ENCODE measurements at places on chromosomes 2 and 18. TPM values are rescaled to one million over a fixed set of nuclear protein-coding genes. Genes with fewer than 3 reads are reported as not detected.

Gene ADGRF3
- 0.40 TPM for total RNA-seq

- no peaks in the 10 kb centered on the region for H3K4me1 ChIP-seq
- H3K4me3 ChIP-seq, result no peak overlapping the region
- peaks cover 3% of the 10 kb centered on the region for H3K36me3 ChIP-seq
- DNase-seq, result no peak
Observed at GRCh38 chr2:37105150-37105549, 20.8 kb downstream of the GPATCH11 start.

Gene EMILIN1
- total RNA-seq, result 80.8 TPM

- no peaks in the 10 kb centered on the region for H3K27me3 ChIP-seq
- H3K27ac ChIP-seq, result peak overlapping the region; percentile 34
- H3K36me3 ChIP-seq, result no peaks in the 10 kb centered on the region
- DNase-seq, result no peak
Observed at GRCh38 chr2:109260886-109261700, 132.1 kb downstream of the SH3RF3 start.

GRCh38 chr18:13621446-13621849 lies 104.9 kb downstream of the FAM210A start:
- H3K27me3 ChIP-seq, result no peaks in the 10 kb centered on the region
- no peak overlapping the region for H3K4me3 ChIP-seq
- no peak for DNase-seq
- no peaks in the 10 kb centered on the region for H3K36me3 ChIP-seq

Gene CYP26B1
- 6.5 TPM for total RNA-seq

GRCh38 chr2:113341191-113341869 lies 62.6 kb upstream of the PAX8 start:
- H3K4me1 ChIP-seq, result no peaks in the 10 kb centered on the region
- H3K36me3 ChIP-seq, result no peaks in the 10 kb centered on the region
- no peak for DNase-seq
- H3K4me3 ChIP-seq, result no peak overlapping the region

DNA sequence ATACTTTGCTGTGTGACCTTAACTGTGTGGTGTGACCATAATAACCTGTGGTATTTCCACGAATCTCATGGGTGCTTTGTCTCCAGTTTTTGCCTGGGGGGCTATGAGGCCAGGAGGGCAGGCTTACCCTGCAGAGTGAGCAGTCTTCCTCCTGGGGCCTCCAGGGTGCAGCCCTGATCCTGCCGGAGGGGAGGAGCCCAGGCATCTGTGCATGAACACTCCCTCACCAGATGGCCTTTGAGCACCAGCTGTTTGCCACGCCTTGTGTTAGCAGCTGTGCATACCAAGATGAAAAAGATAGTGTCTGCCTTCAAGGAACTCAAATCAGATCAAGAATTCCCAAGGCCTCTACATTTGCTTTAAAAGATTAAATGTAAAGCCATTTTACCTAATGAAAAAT lies 75.0 kb upstream of the RBM44 start:
- no peaks in the 10 kb centered on the region for H3K27me3 ChIP-seq
- peak; percentile 79 for DNase-seq
- no peaks in the 10 kb centered on the region for H3K36me3 ChIP-seq
- H3K27ac ChIP-seq, result peak overlapping the region; percentile 39
- peaks cover 38% of the 10 kb centered on the region for H3K4me1 ChIP-seq

Gene RGPD4
- total RNA-seq, result not detected

Gene PREB
- total RNA-seq, result 69.2 TPM

DNA sequence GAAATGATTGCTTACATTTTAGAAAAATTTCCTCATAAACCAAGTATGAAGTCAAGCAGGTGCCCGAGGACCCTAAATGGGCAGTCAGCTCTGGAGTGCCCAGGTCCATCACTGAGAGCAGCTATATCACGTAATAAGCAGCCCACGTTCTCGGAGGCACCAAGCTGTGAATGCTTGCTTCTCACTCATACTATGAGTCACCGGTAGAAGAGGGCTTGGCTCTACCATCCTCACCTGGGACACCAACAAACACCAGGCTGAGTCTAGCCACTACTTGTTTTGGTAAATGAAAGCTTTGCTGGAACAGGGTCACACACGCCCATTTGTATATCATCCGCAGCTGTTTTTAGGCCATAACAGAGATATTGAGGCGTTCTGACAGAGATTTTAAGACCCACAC lies 207.5 kb downstream of the SEPTIN10 start:
- no peaks in the 10 kb centered on the region for H3K36me3 ChIP-seq
- H3K4me3 ChIP-seq, result no peak overlapping the region
- no peaks in the 10 kb centered on the region for H3K27me3 ChIP-seq
- DNase-seq, result no peak
- peaks cover 2% of the 10 kb centered on the region for H3K4me1 ChIP-seq

DNA sequence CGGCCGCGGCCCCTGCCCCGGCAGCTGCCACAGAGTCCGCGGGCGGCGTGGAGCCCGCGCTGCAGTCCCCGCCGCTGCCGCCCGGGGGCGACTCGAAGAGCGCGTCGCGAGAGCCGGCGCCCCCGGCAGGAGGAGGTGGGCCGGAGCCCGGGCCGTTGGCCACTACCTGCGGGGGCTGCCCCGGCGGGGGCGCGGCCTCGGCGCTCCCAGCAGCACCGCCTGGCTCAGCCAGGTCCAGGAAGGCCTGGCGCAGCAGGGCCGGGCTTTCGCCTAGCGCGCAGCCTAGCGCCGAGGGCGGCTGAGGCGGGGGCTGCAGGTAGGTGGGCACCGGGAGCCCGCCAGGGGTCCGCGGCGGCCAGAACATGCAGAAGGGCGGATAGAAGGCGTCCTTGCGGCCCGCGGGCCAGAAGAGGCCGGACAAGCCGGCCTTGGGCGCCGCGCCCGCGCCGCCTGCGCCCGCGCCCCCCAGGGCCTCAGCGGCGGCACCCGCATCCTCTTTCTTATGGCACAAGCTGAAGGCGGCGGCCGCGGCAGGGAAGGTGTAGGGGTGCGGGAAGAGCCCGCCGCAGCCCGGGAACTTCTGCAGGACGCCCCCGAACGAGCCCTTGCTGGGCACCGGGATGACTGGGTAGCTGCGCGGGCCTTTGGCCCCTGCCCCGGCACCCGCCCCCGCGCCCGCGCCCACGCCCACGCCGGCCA lies 3.9 kb downstream of the SKOR2 start:
- H3K27ac ChIP-seq, result no peak overlapping the region
- H3K4me1 ChIP-seq, result no peaks in the 10 kb centered on the region
- no peak overlapping the region for H3K4me3 ChIP-seq

DNA sequence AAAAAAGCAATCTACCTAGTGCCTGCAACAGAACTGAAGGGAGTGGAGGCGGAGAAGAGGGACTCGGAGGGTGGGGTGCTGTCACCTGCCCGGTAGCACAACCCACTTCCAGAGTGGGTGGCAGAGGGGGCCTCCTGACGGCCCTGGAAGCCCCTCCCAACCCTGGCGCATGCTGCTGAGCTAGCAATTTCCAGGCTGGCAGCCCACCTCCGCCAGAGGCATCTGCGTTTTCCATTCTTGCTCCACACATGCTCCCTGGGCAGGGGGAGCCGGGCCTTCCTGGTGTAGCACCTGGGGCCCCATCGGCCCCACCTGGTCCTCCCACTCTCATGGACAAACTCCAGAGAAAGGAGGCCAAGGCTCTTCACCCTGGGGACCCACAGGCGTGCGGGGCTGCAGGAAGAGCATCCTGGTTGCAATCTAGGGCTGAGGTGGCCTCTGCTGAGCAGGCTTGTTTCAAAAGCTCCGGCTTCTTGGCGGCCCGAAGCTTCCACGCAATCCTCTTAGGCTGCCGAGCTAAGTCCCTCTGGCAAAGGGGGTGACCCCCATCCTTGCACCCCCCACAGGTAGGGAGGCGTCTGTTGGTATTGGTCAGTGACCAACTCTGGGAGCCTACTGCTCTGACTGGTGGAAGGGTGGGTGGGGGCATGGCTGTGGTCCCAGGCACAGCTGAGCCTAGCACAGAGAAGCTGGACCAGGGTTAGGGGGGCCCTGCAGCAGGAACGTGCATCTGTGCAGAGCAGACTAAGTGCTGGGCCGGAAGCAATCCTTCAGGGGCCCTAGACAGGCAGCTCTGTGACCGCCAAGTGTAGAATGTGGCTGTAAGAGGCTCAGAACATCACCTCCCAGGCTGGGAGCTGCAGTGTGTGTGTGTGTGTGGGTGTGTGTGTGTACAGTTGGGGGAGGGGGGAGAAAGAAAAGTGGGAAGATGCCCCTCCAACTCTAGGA lies 2.6 kb downstream of the HS6ST1 start:
- H3K4me1 ChIP-seq, result peaks cover 35% of the 10 kb centered on the region

Gene SLC38A11
- total RNA-seq, result 5.1 TPM

GRCh38 chr2:18119883-18120282 lies 241.4 kb downstream of the KCNS3 start:
- no peaks in the 10 kb centered on the region for H3K36me3 ChIP-seq
- H3K4me3 ChIP-seq, result no peak overlapping the region
- H3K4me1 ChIP-seq, result no peaks in the 10 kb centered on the region
- H3K27me3 ChIP-seq, result peaks cover 4% of the 10 kb centered on the region

Gene C1QL2
- total RNA-seq, result 4.9 TPM

Gene ZNF396
- total RNA-seq, result 2.0 TPM

DNA sequence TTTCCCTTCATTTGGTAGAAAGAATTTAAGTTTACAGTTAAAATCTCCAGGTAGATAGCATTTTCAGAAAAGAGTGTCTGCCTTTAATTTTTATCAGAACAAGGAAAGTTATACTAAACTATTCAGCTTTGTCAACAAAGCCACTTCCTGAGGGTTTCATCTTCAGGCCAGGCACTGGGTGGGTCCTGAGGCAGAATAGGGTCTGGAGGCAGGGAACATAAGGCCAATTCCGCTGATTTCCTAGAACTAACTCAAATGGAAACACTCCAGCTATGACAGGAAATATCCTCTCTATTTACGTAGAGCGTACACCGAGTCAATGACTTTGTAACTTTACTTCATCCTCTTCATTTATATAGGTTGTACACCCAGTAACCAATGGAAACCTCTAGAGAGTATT lies 32.7 kb upstream of the FAM124B start:
- peaks cover 11% of the 10 kb centered on the region for H3K4me1 ChIP-seq
- no peaks in the 10 kb centered on the region for H3K36me3 ChIP-seq
- no peak overlapping the region for H3K27ac ChIP-seq
- no peak for DNase-seq
- no peak overlapping the region for H3K4me3 ChIP-seq

Gene KCNK3
- 10.5 TPM for total RNA-seq

Gene ACMSD
- total RNA-seq, result 6.5 TPM

Gene RASGRP3
- total RNA-seq, result 8.6 TPM

Gene CEP192
- total RNA-seq, result 16.5 TPM

DNA sequence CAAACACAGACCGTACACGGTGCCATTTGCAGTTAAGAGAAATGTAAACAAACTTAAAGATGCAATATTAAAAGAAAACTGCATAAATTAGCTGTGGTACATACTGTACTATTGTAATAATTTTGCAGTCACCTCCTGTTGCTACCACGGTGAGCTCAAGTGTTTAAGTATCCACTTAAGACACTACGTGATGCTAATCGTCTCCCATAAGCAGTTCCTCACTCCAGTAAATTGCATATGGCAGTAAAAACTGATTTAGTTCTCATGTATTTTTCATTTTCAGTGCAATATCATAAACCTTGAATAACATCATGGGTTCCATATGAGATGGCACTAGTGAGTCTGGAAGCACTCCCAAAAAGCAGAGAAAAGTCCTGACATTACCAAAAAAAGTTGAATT lies 14.4 kb downstream of the CLEC4F start:
- peaks cover 5% of the 10 kb centered on the region for H3K27me3 ChIP-seq
- no peaks in the 10 kb centered on the region for H3K36me3 ChIP-seq
- no peak overlapping the region for H3K27ac ChIP-seq
- no peak overlapping the region for H3K4me3 ChIP-seq
- DNase-seq, result no peak
- no peaks in the 10 kb centered on the region for H3K4me1 ChIP-seq

DNA sequence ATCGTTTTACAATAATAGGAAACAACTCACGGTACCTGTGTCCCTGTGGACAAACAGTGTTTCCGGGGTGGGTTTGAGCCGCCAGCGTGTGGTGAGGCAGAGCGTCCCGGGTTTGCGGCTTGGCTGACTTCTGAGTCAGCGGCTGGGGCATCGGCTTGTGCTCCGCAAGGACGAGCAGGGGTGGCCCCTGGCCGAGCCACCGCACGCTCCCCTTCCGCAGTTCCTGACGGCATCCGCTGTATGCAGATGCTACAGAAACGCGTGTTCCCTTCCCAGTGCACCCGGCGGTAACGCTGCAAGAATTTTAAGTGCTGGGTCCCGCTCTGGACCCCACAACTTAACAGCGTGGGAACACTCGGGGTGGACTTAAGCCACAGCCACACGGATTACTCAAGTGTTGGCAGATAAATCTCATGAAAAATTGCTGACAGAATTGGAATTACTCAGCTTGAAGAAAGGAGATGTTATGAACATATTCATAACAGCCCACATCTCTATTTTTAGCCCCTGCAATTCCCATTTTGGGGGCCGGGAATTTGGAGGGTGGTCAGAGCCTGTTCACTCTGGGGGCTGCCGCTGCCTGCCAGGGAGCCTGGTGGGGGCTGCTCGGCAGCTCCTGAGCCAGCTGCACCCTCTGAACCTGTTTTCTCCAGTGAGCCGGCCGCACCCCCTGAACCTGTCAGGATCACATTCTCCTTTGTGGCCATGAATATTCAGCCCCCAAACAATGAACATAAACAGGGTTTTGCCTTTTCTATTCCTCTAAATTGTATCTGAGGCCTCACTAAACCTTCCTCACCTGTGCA lies 12.6 kb upstream of the KCNG2 start:
- H3K27ac ChIP-seq, result no peak overlapping the region
- no peak overlapping the region for H3K4me3 ChIP-seq
- DNase-seq, result no peak
- no peaks in the 10 kb centered on the region for H3K4me1 ChIP-seq
- no peaks in the 10 kb centered on the region for H3K36me3 ChIP-seq

DNA sequence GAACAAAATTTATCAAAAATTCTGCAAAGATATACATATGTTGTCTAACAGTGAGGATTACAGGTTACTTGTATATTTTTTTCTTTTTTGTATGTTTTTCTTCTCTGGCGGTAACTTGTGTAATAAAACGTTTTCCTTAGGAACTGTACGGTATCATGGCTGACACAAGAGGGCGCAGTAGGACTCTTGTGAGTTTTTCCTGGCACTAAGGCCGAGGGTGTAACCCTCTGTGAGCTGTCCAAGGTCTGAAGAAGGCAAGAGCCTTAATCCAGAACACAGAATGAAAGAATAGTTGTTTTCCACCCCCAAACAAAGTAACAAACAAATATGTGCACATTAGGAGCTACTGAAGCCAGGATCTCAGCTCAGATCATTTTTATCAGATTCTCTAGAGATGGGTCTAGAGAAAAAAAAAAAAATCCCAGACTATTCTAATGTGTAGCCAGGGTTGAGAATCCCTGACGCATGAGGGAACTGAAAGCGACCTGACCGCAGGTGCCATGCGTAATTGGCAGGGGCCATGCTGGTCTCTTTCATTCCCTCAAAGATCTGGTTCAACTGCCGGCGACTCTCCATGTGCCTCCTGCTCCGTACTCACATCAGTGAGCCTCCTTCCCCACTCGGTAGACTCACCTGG lies 27.0 kb downstream of the TMEM200C start:
- no peak overlapping the region for H3K4me3 ChIP-seq
- H3K27me3 ChIP-seq, result no peaks in the 10 kb centered on the region
- DNase-seq, result peak; percentile 94

Gene LRRTM4
- total RNA-seq, result 3.5 TPM

DNA sequence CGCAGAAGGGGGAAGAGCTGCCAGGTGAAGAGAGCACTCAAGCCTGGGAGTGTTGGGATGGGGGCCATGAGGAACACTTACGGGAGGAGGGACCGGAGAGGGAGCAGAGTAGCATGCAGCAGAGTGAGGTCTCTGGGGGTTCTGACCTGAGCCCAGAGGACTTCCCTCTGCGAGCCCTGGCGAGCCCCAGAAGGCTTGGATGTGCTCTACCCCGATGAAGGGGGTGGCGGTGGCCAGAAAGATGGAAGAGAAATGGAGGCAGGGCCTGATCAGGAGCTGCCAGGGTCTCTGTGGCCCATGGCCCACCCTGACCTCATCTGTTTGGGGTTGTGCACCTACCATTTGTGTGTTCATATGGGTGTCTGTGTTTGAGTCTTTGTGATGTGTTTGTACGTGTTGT lies 42.0 kb downstream of the CROCC2 start:
- no peak overlapping the region for H3K27ac ChIP-seq
- H3K36me3 ChIP-seq, result no peaks in the 10 kb centered on the region
- no peaks in the 10 kb centered on the region for H3K27me3 ChIP-seq
- no peaks in the 10 kb centered on the region for H3K4me1 ChIP-seq
